NCI-H774 (cell line): ENCODE measurements at places on chromosomes 12 and 14.

DNA sequence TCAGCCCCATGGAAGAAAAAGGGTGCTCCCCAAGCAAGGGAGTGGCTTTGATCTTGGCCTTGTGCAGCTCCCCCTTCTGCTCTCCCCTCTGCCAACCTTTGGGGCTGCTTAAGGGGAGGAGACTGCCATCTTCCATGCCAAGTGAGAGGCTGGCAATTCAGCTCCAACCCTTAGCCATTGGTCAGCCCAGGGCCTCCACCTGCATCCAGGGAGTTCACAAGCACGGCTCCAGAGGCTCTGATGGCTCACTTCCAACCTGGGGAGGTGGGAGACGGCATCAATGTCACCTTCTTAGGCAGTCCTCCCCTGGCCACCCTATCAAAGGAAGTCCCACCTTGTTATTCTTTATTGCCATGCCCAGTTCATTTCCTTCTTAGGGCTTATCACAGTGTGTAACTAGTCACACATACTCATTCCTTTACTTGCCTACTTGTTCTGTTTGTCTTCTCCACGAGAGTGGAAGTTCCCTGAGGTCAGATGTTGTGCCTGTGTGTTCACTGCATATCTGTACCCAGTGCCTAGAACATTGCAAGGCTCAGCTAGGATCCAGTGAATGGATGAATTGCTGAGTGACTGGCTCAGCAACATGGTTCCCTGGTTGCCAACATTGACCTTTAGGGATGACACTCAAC lies 5.0 kb downstream of the HDAC7 start:
- no peak for DNase-seq

DNA sequence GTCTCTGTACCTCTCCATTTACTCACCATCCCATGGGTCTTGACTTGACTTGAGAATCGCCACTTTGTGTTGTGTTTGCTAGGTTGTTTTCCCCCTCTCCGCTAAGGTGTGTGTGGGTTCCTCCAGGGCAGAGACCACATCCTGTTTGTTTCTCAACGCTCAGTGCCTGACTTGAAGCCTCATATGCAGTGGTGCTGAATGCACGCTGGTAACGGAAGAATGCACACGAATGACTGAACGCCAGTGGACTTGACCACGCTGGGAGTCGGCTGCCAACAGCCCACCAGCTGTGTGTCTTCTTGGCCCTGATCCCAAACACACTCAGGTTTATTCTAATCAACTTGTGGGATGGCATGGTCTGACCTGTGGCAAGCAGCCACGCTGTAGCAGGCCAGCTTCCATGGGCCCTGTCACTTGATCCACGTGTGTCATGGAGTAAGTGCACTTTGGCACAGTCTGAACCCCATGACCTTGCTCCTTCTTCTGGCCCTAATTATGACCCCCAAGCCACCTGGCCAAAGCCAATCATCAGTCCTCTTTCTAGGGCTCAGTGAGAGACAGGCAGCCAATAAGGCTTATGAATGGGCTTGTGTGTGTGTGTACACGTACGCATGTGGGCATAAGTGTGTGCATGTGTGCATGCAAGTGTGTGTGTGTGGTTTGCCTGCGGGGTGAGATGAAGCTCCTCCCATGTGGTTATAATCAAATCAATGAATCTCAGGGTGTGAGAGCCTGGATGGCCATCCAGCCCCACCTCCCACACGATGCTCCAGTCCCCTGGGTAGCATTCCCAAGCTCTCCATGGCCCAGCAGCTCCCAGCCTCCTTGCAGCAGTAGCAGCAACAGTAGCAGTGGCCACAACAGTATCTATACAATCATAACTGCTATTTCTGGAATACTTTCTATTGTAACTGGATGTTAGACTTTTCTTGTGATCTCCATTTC lies 6.4 kb upstream of the TC2N start:
- no peak for DNase-seq

- DNase-seq, result no peak
Measured at GRCh38 chr12:124928912-124929530, 14.6 kb upstream of the UBC start.

DNA sequence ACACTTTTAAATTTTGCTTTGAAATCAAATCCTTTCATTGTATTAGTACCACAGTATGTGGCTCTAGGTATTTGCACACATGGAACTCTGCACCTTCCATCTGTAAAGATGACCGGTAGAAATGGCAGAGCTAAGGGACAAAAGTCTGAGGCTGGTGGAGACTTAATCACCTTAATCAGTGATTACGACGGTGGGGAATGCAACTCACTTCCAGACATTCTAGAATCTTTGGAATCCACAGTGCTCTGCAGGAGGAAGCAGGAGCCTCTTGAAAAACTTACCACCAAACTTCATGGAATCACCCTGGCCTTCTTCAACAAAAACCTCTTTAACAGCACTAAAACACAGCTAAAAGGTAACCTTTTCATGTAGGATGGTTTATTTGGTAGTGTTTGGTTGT lies 3.9 kb upstream of the DACT1 start:
- DNase-seq, result no peak

DNA sequence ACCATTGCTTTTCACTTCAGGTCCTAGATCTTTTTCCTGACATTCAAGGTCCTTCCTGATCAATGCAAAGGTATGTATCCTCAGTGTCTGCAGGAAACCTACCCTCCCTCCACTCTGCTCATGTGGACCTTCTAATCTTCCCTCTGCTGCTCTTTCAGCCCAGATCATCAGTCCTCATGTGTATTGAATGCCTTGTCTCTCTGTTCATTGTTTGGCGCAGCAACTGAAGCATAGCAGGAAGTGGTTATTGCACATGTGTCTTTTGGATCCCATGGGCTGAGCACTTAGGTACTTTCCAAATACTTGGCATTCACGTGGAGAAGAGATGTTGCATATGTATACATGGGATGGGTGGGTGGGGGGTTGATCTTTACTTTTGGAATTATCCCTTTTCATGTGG lies 4.3 kb upstream of the NIN start:
- DNase-seq, result no peak

- DNase-seq, result no peak
Measured at GRCh38 chr14:49306152-49306751, 279.9 kb downstream of the RPS29 start.
